ENCODE measurements at places on chromosomes 1 and 21.

- DNase-seq, result no peak
These were observed 50.9 kb downstream of the SLC37A1 start for GRCh38 chr21:42564561-42564971.

- DNase-seq, result no peak
These were observed 7.4 kb downstream of the GPR137B start for GRCh38 chr1:236149696-236150228.

DNA sequence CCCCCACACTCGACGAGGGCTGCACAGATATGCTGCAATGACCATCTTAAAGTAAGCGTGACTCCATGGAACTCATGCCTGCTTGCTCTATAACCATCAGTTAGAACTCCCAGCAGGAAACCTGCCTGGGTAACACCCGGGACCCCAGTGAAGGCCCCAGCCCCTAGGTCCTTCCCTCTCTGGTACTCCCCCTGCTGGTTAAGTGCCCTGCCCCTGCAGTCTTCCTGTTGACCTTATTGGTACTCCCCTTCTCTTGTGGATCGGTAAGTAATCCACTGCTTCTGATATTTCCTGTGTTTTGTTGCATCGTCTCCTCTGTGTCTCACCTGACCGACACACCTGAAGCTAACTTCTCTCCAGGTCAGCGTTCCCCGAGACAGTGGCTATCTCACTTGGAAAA, 104.8 kb upstream of the COG2 start:
- DNase-seq, result no peak

GRCh38 chr1:147491098-147491497, 50.2 kb upstream of the BCL9 start:
- DNase-seq, result no peak

DNA sequence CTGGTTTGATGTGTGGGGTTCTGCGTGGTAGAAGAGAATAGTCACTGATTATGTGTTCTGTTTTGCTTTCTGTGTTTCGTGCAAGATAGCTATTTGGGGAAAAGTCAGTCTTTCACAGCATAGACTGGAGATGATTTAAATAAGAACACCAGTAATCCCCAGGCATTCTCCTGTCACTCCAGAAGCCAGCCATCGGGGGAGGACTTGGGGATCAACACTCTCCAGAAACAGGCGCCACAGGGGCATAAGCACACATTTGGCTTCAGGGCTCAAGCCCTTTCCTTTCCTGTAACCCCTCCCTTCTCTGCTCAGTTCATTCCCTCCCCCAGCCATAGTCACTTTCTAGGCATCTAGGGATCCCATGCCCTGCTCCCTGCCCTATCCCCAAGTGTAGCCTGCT, 97.3 kb upstream of the BEND5 start:
- no peak for DNase-seq

DNA sequence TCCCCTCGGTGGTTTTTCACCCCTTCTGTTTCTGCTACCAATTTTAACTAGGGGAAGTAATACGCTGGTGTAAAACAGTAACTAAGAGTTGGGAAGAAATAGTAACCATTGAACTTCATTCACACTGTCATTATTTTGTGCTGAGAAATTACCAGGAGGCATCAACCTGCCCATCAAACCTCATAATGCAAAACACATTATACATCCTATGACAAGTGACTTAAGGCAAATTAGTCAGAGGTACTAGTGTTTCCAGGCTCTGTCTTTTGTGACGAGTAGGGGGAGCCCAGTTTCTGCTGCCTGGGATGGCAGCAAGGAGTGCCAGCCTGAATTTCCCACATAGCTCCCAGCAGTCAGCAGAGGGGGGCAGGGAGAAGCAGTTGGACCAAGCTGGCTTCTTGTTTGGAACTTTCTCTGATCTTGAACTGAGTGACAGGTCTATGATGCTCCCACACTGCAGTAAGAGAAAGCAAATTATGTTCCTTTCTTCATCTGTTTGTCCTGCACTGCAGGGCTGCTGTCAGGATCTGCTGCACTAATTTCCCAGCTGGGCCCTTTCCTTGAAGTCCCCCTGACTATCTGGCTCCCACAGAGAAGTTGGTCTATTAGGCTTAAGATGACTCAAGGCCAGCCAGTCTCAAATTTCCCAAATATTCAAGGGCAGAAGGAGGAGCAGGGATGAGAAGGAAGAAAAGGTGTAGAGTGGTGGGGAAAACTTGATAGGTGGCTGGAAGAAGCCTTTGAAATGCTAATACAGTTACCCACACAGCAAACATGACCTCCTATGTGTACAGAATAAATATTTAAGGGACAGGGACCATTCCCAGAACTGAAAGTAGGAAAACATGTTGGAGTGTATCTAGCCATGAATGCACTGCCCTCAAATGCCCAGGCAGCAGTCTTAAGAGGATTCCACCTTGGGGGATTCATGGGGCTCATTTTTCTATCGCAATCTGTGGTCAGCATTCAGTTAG, 322.8 kb downstream of the SEC16B start:
- no peak for DNase-seq

- DNase-seq, result no peak
These were observed 35.5 kb downstream of the OVGP1 start for GRCh38 chr1:111392042-111392441.

DNA sequence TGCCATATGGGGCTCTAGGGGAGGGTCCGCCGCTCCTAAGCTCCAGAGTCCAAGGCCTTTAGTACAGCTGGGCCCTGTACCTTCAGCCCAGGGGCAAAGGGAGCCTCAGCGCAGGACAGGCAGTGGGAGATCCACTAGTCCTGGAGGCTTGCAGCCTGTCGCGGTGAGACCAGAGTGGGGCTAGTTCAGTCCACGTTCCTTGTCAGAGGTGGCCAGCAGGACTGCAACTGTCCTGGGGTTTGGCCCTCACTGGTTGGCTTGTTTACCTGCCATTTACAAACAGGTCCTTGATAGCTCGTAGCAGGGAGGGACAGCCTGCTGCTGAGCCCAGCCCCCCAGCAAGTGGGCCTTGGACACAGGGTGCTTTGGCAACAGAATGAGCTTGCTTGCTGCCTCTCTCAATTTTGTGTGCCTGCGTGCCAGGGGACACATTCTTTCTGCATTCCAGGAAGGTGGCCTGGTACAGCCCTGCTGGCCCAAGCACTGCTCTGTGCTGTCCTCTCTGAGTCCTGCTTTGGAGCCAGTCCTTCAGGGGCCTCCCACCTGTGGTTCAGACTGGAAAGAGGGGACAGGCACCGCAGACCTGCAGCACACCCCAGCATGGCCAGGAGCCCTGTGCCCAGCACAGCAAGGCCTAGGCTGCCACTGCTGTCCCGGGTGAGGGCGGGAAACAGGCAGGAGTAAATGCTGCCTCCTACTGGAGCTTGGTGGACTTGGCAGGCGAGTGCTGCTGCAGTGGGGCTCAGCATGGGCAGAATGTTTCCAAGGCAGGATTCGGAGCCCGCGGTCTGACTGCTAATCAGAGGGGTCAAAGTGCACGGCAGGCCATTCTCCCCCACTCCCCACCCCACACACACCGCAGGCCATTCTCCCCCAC, 15.2 kb downstream of the H6PD start:
- DNase-seq, result no peak

DNA sequence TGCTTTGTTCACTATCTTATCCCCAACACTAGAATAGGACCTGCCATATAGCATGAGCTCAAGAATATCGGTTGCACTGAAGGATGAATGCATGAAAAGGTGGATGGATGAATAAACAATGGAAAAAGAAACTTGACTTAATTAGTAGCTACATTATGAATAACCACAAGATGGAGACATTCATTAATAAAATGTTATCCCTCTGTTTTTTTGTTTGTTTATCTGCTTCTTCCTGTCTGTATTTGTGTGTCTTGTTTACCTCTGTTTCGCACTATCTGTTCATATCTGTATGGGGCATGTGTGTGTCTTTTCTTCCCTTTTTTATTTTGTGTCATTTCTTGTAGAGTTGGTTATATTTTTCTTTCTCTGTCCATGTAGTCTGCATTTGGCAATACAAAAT, 1.1 kb upstream of the OR14I1 start:
- DNase-seq, result no peak

- no peak for DNase-seq
These were observed 25.2 kb downstream of the LAMC1 start for GRCh38 chr1:183048087-183049085.

DNA sequence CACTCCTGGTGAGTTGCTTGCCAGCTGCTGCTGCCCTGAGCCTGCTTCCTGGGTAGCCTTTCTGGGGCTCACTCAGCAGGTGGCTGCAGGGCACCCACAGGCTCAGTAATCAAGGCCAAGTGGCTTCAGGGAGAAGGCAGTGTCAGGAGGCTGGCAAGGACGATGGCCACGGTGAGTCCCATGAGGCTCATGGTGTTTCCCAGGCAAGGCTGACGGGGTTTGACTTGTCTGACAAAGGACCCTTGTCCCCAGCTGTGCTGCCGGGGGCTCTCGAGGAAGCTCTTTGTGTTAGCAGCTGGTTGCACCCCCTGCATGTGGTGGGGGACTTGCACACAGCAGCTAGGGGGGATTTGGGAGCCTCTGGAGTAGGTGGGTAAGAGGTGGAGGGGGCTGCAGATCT, 190.5 kb upstream of the C1orf174 start:
- no peak for DNase-seq

DNA sequence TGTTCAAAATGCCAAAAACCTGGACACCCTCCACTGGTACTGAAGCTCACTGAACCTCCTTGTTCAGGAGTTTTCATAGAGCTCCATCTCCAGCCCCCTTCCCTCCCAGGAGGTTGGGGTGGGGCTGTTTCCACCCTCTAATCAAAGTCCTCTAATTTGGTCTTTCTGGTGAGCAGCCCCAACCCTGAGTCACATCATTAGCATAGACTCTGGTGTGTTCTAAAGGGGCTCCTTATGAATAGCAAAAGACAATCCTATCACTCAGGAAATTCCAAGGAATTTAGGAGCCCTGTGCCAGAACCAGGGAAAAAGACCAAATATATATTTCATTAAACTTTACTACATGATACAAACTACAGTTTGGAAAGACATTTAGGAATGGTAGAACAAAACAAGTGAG, 13.2 kb upstream of the UBE4B start:
- DNase-seq, result no peak

DNA sequence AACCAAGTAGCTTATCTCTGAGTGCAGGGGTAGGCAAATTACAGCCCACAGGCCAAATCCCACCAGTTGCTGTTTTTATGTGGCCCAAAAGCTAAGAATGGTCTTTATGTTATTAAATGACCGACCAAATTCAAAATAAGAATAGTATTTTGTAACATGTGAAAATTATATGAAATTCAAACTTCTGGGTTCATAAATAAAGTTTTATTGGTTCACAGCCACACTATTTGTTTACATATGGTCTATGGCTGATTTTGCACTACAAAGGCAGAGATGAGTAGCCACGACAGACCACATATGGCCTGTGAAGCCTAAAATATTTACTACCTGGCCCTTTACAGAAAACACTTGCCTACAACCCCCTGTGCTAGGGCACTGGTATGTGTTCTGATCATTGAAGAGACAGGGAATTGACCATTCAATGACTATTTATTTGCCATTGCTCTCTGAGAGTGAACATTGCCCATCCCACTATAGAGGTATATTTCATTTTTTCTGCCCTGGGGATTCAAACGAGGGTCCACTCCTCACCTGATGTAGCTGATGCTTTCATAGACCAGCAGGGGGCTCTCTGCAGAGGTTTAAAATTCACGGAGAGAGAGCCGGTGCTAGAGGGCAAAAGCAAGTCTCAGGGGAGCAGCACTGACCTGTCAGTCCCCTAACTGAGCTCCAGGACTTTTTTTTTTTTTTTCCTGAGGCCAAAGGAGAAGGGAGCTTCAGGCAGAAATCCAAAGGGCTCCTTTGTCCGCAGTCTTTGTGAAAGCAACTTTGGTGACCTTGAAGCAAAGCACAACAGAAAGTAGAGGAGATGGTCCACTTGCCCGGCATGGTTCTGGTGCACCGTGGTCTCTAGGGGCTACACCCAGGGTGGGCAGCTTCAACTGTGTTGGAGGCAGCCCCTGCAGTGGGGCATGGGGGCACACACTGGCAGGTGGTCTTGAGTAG, 7.3 kb upstream of the GNL2 start:
- peak; percentile 29 for DNase-seq

GRCh38 chr1:95236784-95237575, 3.0 kb downstream of the RWDD3 start:
- DNase-seq, result no peak

- DNase-seq, result no peak
These were observed 132.5 kb upstream of the KAZN start for GRCh38 chr1:14466006-14466405.

- no peak for DNase-seq
These were observed 55.2 kb downstream of the UBR4 start for GRCh38 chr1:19154876-19155275.

GRCh38 chr1:248808876-248809275, 16.8 kb downstream of the SH3BP5L start:
- no peak for DNase-seq

GRCh38 chr1:30110846-30111245, 612.5 kb downstream of the MATN1 start:
- DNase-seq, result no peak

DNA sequence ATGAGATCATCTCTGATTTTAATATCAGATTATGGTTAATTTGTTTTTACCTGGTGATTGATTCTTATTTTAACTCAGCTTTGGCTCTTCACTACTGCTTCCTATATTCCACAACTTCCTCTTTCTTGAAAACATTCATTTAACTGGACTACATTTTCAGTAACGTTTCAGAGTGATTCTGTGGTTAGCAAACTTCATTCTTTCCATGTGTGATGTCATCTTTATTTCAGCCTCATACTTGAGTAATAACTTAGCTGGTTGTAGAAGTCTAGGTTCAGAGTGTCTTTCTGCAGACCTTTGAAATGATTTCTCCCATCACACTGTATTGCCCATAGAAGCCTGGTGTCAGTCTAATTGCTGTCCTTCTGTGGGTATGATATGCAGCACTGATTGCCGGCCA, 36.0 kb upstream of the SLC35F3 start:
- DNase-seq, result no peak

GRCh38 chr1:25540750-25541342, 2.6 kb upstream of the LDLRAP1 start:
- no peak for DNase-seq

GRCh38 chr1:151972542-151973248, 21.0 kb downstream of the S100A10 start:
- peak; percentile 49 for DNase-seq

GRCh38 chr1:67348586-67349252, 41.0 kb downstream of the IL12RB2 start:
- no peak for DNase-seq

- no peak for DNase-seq
These were observed 839.9 kb downstream of the LTN1 start for GRCh38 chr21:28152732-28153131.

GRCh38 chr21:35050348-35051286, 1.5 kb upstream of the RUNX1 start:
- DNase-seq, result peak; percentile 58

- DNase-seq, result no peak
These were observed 14.1 kb downstream of the CRP start for GRCh38 chr1:159700312-159700711.

GRCh38 chr1:82919837-82920236, 1079.1 kb downstream of the TTLL7 start:
- DNase-seq, result peak; percentile 52
